ENCODE measurements at places on chromosomes 6 and 20.

GRCh38 chr6:68633972-68634725 is 933 bp upstream of the ADGRB3 start:
- DNase-seq: no peak

- DNase-seq: no peak
Measured at GRCh38 chr6:73968221-73968757, 272.3 kb downstream of the CD109 start.

- DNase-seq: no peak
Measured at GRCh38 chr6:155676346-155676745, 220.7 kb upstream of the NOX3 start.

- no peak for DNase-seq
Measured at GRCh38 chr6:47413752-47414422, 63.7 kb upstream of the CD2AP start.

DNA sequence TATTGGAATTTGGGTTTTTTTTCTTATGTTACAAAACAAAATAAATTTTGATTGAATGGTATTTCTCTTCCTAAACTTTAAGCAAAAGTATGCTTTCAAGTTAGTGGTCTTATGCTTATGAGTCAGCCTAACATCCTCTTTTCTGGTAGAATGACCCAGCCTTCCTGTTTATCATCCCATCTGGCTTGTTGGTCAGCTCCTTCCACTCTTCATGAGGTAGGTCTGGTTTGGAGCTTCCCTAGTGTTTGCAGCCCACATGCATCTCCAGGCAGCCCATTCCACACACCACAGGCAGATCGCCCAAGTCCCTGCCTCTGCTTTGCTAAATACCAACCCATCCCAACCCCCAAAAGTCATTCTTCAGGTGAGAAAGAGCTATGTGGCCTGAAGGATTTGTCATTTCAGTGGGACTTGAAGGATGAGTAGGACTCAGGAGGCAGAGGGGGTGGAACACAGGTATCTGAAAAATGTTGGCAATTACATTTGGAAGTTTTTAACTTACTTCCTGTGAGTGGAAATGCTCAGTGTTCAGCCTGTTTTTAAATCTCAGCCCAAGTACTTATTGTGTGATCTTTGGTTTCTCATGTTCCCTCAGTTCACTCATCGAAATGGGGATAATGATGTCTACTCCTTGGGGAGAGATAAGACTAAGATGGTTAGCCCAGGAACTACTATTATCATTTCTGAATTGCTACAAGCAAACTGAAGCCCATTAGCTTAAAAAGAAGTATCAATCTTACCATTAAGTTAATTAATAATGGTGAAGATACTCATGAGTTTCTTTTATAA is 294.0 kb downstream of the ADGB start:
- no peak for DNase-seq

GRCh38 chr20:51826372-51826771 is 24.1 kb upstream of the SALL4 start:
- no peak for DNase-seq

DNA sequence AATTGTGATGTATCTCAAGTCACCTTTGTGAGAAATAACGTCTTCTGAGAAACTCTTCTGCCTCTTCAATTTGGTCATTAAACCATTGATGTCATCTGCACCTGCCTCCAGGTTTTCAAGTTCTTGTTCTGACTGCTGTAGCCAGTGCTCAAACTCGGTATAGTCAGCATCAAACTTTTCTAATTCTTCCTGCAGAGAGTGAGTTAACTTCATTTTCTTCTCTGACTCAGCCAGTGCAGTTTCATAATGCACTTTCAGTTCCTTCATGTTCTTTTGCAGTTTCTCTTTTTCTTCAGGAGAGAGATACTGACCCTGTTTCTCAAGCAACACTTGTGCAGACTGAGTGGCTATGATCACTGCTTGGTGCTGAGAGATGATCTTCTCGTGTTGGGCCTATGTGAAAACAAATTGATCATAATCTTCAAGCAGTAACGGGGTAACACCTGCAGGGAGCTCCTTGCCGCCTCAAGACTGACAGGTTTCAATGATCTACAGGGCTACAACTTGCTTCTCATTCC is 48.8 kb downstream of the DST start:
- no peak for DNase-seq

DNA sequence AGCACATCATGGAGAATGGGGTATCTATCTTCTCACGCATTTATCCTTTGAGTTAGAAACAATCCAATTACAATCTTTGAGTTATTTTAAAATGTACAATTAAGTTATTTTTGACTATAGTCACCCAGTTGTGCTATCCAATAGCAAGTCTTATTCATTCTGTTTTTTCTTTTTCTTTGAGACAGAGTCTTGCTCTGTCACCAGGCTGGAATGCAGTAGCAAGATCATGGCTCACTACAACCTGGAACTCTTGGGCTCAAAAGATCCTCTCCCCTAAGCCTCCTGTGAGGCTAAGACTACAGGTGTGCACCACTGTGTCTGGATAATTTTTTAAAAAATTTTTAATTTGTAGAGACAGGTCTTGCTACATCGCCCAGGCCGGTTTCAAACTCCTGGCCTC is 201.5 kb upstream of the ZNF217 start:
- no peak for DNase-seq

- DNase-seq: no peak
Measured at GRCh38 chr6:80165143-80165542, 58.7 kb downstream of the BCKDHB start.

DNA sequence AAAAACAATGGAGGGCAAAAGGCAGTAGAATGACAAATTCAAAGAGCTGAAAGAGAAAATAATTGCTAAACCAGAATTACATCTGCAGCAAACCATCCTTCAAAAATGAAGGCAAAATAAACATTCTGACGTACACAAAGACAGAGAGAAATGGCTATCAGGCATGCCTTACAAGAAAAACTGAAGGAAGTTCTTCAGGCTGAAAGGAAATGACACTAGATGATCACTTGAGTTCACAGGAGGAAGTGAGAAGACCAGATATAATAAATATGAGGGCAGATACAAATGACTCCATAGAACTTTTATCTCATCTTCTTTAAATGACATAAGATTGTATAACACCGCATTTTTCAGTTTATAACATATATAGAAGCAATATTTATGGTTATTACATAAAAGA is 30.0 kb downstream of the DZANK1 start:
- no peak for DNase-seq

GRCh38 chr6:107192830-107193229 is 77.5 kb upstream of the BEND3 start:
- DNase-seq: no peak

- DNase-seq: no peak
Measured at GRCh38 chr20:64159286-64159680, 5.0 kb upstream of the MYT1 start.

DNA sequence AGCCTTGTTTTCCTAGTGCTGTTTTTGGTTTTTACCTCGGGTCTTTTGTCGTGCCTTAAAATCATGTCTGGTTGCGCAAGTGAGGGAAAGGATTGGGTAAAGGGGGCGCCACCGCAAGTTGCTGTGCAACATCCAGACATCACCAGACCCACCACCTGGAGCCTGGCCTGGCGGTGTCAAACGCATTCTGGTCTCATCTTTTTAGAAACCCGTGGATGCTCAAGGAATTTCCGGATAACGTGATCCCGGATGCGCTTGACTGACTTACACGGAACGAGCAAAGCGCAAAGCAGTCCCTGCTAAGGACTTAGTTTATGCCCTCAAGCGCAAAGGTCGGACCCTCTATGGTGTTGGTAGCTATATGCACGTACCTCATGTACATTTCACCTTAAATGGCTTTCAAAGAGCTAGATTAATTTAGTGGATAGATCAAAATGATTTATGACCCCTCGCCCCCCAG is 105.2 kb downstream of the OR2B2 start:
- no peak for DNase-seq
